Endodermal cell (in vitro differentiated cells): ENCODE measurements at places on chromosomes 12 and 14. TPM values are rescaled to one million over a fixed set of nuclear protein-coding genes. Genes with fewer than 3 reads are reported as not detected.

The MFAP5 gene
- total RNA-seq: not detected in 3 replicates

DNA sequence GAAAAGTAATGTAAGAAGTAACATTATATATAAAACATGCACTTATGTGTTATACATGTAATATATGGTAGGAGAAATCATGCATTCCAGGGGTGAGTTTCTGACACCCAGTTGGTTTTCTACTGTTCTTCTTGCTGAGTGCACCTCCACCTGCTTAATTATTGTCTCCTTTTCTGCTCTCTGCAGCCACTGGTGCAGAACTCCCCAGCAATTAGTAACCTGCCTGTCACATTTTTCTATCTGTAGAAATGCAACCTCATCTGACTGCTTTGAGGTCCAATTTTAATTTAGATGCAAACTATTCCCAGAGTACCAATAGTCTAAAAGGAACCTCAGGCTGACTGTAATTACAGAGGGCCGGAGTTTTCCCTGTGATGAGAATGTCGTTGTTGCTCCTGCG, 842.1 kb downstream of the AACS start:
- DNase-seq: no peak
- H3K27me3 ChIP-seq: no peaks in the 10 kb centered on the region
- H3K4me1 ChIP-seq: no peaks in the 10 kb centered on the region
- no peaks in the 10 kb centered on the region for H3K36me3 ChIP-seq
- no peak overlapping the region for H3K27ac ChIP-seq

DNA sequence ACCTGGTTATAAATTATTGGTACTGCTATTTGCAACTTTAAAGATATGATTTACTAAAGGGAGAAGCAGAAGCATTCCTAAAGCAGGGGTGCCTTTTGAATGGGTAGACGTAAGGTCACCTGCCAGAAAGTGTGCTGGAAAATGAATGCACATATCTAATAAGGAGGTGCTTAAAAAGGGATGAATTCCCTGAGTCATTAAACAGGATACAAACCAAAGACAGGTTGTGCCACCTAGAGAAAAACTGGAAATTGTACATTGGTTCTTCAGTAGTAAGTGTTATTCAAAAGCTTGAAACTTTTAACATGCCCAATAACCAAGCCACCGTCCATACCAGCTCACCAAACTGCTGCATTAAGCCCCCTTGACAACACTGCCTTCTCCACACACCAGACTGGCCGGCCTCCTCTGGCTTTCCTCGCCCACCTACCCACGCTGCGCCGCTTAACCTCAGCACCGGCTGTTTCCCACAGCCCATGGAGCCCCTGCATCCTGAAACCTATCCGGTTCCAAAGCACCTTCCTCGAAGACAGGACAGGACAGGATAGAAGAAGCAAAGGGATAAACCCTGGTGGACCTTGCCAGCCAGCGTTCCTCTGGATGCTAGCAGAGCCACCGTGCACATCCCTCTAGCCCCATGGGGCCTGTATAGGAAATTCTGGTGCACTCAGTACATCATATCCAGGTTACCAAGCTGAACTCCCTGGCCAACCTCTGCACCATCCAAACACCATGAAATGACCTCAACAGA, 201.5 kb upstream of the CAND1 start:
- H3K27ac ChIP-seq: no peak overlapping the region
- no peaks in the 10 kb centered on the region for H3K4me1 ChIP-seq
- peak overlapping the region; percentile 78 for H3K4me3 ChIP-seq
- H3K27me3 ChIP-seq: peaks cover 24% of the 10 kb centered on the region

DNA sequence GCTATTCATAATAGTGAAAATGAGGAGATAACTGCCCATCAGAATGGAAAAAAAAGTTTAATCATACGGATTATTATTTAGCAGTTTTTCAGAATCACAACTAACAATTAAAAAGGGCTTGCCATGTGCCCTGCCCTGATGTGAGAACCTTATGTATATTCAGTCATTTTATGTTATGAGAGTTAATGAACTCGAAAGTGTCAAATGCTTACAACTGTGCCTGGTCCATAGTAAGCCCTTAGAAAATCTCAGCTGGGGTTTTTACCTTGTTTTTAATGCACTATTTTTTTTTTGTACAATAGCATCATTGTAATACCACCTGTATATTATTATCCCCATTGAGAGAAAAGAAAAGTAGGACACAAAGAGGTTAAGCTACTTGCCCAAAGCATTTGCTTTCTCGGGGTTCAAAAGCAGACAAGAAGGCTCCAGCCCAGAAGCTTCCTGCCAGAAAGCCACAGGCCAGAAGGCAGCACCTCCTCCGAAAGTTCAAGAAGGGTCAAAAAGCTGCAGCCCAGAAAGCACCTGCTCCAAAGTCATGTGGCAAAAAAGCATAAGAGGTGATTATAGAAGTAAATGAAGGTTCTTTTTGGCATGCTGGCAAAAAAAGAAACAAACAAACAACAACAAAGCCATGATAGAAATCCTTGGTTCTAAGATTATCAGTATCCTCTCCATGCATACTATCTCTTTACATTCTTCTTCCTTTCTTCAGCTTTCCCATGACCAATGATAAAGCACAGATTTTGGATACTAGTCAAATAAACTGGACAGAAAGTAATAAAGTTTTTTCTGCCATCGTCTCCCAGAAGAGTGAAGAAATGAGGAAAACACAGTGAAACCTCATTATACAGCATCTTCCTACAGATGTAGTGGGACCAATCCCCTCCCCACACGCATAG, 59.1 kb upstream of the NAP1L1 start:
- no peak overlapping the region for H3K4me3 ChIP-seq
- no peak overlapping the region for H3K27ac ChIP-seq
- H3K36me3 ChIP-seq: no peaks in the 10 kb centered on the region
- no peaks in the 10 kb centered on the region for H3K4me1 ChIP-seq

The LRFN5 gene
- 1.8 and 3.2 TPM in 2 replicates for total RNA-seq

GRCh38 chr12:12228402-12228801, 38.4 kb downstream of the LRP6 start:
- H3K27ac ChIP-seq: no peak overlapping the region
- DNase-seq: peak; percentile 73
- peaks cover 4% of the 10 kb centered on the region for H3K4me1 ChIP-seq
- no peaks in the 10 kb centered on the region for H3K27me3 ChIP-seq
- no peak overlapping the region for H3K4me3 ChIP-seq
- H3K36me3 ChIP-seq: no peaks in the 10 kb centered on the region

DNA sequence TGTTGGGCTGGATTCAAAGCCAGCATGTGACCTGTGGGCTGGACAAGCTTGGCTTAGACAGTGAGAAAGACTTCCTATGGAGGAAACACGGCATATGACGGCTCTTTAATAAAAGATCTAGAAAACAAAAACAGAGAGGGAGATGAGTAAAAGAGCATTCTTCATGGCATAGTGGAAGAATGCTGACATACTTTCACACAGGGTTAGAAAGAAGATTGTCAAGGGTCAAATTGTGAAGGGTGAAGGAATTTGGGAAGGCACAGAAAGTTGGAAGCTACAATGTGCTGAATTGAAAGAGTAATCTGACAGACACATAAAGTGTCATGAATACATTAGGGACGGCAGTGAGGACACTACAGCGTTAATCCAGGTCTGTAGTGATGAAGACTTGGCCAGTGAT, 63.4 kb downstream of the GALNT4 start:
- peak overlapping the region; percentile 15 for H3K27ac ChIP-seq
- H3K4me1 ChIP-seq: peaks cover 3% of the 10 kb centered on the region
- no peak overlapping the region for H3K4me3 ChIP-seq
- no peaks in the 10 kb centered on the region for H3K36me3 ChIP-seq
- H3K27me3 ChIP-seq: no peaks in the 10 kb centered on the region

The CKB gene
- total RNA-seq: 823 to 983 TPM (median 920 TPM) in 3 replicates

DNA sequence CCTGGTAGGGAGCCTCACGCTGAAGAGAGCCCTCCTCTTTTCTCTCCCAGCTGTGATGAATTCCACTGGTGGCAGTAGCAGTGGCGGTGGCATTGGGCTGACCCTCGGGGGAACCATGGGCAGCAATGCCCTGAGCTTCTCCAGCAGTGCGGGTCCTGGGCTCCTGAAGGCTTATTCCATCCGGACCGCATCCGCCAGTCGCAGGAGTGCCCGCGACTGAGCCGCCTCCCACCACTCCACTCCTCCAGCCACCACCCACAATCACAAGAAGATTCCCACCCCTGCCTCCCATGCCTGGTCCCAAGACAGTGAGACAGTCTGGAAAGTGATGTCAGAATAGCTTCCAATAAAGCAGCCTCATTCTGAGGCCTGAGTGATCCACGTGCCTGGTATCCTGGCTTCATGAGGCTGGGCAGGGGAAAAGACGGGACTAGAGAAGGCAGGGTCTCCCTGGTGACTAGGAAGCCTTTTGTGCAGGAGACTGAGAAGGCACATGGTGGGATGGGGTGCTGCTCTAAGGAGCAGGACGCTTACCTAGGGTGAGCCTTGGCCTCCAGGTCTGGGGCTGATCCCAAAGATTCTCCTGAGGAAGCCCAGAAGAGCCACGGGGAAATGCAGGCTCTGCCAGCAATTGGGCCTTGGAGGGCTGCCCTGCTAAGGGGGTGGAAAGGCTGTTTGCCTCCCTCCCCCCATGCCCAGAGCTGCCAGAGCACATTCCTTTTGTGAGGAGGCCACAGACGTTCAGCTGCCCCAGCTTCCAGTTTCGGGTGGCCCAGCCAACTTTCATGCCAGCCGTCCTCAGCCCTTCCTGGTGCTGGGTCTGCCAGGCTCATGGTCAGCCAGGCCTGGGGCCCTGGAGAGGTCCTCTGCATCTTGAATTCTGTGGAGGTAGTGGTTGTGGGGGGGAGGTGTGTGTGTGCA, 15.8 kb downstream of the KRT7 start:
- DNase-seq: peak; percentile 49
- H3K4me1 ChIP-seq: peaks cover 4% of the 10 kb centered on the region
- H3K4me3 ChIP-seq: no peak overlapping the region
- H3K36me3 ChIP-seq: no peaks in the 10 kb centered on the region
- H3K27me3 ChIP-seq: peaks cover 39% of the 10 kb centered on the region

The ZDHHC22 gene
- total RNA-seq: 0.38 to 0.77 TPM (median 0.57 TPM) in 3 replicates

- peak; percentile 46 for DNase-seq
- H3K27ac ChIP-seq: no peak overlapping the region
- H3K27me3 ChIP-seq: no peaks in the 10 kb centered on the region
- no peaks in the 10 kb centered on the region for H3K36me3 ChIP-seq
- H3K4me1 ChIP-seq: no peaks in the 10 kb centered on the region
These were observed 623.5 kb downstream of the FLRT2 start for GRCh38 chr14:86153480-86153879.

The PRKD1 gene
- total RNA-seq: 9.9 and 12.0 TPM in 2 replicates

DNA sequence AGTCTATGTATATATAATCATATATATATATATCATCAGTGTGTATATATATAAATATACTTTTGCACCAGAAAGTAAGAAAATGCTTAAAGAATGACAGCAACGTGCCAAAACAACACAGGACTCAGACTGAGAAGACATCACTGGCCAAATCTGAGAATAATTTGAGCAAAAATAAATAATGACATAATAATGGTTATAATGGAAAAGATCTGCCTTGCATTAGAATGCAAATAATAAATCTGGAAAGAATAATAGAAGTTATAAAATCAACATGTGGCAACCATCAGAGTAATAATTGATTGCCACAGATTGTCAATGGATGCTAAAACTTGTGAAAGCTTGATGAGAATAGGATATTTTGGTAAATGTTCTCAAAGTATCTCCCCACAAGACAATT, 61.5 kb upstream of the PLEKHG7 start:
- no peak overlapping the region for H3K27ac ChIP-seq
- H3K27me3 ChIP-seq: no peaks in the 10 kb centered on the region
- no peak overlapping the region for H3K4me3 ChIP-seq

GRCh38 chr14:45698462-45699134, 445.6 kb upstream of the MIS18BP1 start:
- no peaks in the 10 kb centered on the region for H3K4me1 ChIP-seq
- H3K4me3 ChIP-seq: no peak overlapping the region
- no peaks in the 10 kb centered on the region for H3K27me3 ChIP-seq
- DNase-seq: no peak
- H3K36me3 ChIP-seq: no peaks in the 10 kb centered on the region

The NPFF gene
- not detected in 3 replicates for total RNA-seq

DNA sequence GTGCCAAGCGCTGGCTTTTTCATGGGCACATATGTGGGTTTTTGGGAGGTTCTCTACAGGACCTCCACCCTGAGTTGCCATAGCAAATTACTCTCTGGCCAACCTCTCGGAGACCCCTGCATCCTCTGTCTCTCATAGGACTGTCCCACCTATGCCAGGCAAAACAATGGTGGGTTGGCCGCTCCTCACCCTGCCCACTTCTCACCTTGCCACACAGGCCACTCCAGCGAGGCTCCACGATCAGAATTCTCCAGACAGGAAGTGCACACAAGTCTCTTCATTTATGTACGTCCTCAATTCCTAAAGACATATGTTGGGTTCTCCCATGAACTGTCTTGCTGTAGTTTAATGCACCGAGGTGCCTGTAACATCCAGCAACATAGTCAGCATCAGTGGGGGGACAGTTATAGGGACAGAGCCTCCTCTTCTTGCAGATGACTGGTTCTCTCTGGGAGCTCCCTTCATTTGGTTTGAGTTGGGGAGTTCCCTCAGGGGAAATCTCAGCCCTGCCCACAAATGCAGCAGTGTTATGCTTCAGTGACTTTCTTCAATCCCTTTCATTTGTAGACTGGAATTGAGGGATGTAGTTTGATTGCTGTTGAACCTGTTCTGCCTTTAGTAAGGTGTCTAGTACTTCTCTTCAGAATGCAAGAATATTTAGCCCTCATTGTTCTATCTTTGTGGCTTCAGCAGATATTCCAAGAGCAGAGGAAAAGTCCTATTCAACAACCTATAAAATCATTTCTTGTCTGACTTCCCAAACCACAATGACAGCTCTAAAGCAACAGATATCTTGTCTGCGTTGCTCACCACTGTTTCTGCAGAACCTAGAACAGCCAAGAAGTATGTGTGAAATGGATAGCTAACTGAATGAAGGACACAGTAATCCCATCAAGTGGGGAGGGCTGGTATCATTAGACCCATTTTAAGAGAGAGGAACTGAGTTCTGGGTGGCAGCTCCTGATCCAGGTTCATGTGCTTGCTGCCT, 2.8 kb upstream of the LTBP2 start:
- no peak overlapping the region for H3K4me3 ChIP-seq
- H3K4me1 ChIP-seq: peaks cover 24% of the 10 kb centered on the region
- DNase-seq: no peak
- peaks cover 25% of the 10 kb centered on the region for H3K27me3 ChIP-seq
- H3K27ac ChIP-seq: no peak overlapping the region
- no peaks in the 10 kb centered on the region for H3K36me3 ChIP-seq

GRCh38 chr14:42470427-42470719, 863.7 kb downstream of the LRFN5 start:
- H3K27me3 ChIP-seq: no peaks in the 10 kb centered on the region
- H3K4me3 ChIP-seq: no peak overlapping the region
- no peaks in the 10 kb centered on the region for H3K4me1 ChIP-seq
- H3K27ac ChIP-seq: no peak overlapping the region

The ZNF140 gene
- 17.1 and 20.9 TPM in 2 replicates for total RNA-seq

The NGB gene
- total RNA-seq: not detected in 2 replicates

- H3K27ac ChIP-seq: no peak overlapping the region
- no peaks in the 10 kb centered on the region for H3K27me3 ChIP-seq
- peaks cover 30% of the 10 kb centered on the region for H3K4me1 ChIP-seq
- no peak overlapping the region for H3K4me3 ChIP-seq
These were observed 44.5 kb downstream of the CCNK start for GRCh38 chr14:99525699-99526080.

GRCh38 chr12:116539361-116539771, 19.8 kb upstream of the MAP1LC3B2 start:
- peaks cover 1% of the 10 kb centered on the region for H3K27me3 ChIP-seq
- no peak for DNase-seq
- H3K36me3 ChIP-seq: no peaks in the 10 kb centered on the region
- peaks cover 6% of the 10 kb centered on the region for H3K4me1 ChIP-seq

The KRT80 gene
- 0.07 and 0.09 TPM in 2 replicates for total RNA-seq

- H3K4me3 ChIP-seq: peak within 1 kb of the TSS; percentile 92
These were observed at the start of gene ACSS3 for GRCh38 chr12:81077686-81078441. Gene ACSS3, plus strand, starts transcription at chr12:81078079. Its CDS starts 42 bp downstream, at chr12:81078121.
